ENCODE measurements at places on chromosomes 2 and 18.

DNA sequence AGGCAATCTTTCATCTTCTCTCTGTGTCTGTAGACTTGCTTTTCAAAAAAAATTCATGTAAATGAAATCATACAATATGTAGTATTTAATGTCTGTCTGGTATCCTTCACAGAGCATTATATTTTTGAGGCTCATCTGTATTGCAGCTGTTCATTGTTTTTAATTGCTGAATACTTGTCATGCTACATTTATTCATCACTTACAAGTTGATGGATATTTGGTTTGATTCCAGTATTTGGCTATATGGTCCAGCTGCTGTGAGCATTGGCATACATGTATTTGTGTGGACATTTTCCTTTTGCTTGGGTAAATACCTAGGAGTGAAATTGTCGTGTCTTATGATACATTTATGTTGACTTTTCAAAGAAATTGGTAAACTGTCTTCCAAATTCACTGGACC lies 441.4 kb downstream of the DCDC2C start:
- DNase-seq: no peak

DNA sequence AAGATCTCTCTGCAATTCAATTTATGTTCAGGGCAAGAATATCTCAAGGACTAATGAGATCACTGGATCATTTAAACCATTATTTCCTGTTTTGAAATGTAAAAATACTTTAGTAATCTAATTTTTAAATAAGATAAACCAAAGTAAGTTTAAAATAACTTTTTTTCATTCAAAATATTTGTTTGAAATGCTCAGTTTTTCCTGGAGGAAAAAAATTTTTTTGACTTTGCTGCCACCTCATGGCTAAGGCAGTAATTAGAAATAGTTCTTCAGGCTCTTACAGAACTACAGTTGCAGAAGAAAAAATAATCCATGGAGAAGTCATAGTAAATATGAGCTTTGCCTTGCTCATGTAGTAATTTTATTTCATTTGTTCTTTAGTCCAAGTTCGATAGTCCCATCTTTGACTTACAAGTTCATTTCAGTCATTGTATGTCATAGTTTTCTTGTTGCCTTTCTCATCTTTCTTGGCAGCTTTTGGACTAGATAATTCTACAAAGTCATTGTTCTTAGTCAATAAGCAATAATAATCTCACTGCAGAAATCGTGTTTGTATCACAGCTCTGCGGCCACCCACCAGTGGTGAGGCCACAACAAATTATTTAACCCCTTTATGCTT lies 127.4 kb downstream of the DPP4 start:
- DNase-seq: no peak

DNA sequence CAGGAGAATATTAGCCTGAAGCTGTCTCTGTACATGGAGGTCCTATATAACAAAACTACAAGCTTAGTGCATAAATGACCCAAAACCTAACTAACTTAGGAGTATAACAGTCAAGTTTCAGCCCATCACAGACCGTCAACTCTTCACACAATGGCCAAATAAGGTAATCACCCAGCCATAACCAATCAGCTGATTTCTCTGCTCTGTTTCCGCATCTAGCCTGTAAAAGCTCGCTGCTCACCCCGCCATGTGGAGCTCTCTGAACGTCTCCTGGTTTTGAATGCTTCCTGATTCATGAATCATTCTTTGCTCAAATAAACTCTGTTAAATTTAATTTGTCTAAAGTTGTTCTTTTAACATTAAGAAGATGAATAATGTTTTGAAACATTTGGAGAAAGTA lies 593.6 kb downstream of the TMX3 start:
- DNase-seq: no peak

GRCh38 chr18:79855147-79855933 lies 57.6 kb downstream of the KCNG2 start:
- no peak for DNase-seq

GRCh38 chr2:68987021-68987503 lies 12.6 kb downstream of the GKN1 start:
- no peak for DNase-seq

DNA sequence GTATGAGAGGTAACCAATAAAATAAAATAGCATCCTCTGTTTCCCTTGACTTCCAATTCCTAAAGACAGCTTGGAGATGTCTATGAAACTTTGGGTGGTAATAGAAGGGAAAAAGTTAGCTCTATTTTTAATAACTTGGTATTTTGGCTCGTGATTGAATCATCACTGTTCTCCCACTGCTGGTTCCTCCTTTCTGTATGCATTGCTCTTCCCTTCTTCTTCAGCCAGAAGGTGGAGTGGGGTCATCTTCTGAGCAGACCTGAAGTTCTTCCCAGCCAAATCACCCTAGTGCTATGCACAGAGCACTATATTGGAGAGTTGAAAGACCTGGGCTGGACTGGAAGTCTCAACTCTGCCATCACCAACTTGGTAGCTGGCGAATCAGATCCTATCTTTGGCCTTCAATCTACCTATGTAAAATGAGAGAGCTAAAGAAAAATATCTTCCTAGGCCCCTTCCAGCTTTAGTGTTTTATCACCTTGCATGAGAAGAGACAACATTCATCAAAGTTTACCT lies 54.1 kb downstream of the CPO start:
- no peak for DNase-seq

- DNase-seq: no peak
These were observed 22.5 kb upstream of the RAB27B start for GRCh38 chr18:54805571-54806334.

DNA sequence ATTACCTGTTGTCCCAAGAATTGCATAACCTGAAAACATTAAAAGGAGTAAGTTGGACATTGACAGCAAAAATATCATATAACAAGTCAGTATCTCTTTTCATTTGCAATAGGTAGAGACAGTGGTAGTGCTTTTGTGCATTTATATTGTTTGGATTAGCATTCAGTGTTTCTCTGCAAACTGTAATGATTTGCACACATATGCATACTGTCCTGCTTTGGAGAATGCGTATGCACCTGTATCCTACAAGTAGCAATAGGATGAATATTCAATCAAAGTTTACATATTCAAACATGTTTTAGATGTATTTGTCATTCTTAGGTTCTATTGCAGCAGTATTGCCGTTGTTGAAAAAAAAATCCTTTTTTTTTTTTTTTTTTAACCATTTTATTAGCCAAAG lies 201.9 kb downstream of the ZNF407 start:
- DNase-seq: no peak

DNA sequence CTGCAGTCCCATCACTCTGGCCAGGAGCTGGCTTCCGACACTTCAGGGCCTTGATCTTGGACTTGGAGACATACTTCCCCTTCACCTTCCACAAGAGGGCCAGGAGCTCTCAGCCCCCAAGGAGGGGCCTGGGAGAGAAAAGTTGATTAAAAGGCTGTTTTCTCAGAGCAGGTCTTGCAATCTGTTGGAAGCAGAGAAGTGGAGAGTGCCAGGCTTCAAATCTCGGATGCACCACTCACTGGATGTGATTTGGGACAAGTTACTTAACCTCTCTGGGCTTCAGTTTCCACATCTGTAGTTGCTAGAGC lies 255.3 kb downstream of the CYP26B1 start:
- no peak for DNase-seq

DNA sequence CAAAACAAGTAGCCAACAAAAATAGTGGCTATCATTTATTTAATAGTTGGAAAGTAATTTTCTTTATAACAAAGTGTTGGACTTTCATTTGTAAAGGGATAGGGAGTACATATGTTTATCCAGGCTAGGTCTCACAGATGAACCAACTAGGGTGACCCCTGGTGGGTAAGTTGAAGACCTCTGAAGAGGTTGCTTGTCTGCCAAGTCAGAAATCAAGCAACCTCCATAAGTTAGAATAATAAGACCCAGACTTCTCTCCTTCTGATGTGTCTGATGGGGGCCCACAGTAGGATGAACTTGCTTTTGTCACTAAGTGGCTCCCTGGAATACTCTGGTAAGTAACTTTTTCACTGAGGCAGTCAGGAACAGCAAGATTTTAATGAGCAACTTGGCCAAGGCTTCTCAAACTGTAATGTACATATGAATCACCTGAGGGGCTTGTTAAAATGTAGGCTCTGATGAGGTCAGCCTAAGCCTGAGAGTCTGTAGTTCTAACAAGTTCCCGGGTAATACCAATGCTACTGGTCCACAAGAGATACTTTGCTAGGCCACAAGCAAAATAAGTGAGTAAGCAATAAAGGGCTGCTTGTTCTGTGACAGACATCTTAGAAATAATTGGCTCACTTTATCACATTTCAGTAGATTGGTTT lies 319.6 kb downstream of the PIK3C3 start:
- no peak for DNase-seq

DNA sequence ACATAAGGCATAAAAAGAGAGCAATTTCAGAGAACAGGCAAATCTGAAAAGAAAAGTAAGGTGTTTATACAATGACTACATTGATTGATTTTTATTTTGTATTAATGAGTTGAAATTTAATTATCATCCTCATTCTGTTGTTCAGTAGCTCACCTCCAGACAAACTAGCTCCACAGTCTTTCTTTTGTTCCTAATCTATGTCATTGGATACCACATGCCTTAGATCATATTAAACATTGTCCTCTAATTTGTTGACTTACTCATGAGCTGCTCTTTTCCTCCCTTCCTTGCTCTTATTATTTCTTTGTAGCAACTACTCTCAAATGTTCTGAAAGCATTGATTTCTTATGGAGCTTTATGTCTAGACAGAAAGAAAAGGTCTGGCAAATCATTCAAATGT lies 185.5 kb upstream of the ZSWIM2 start:
- no peak for DNase-seq

GRCh38 chr2:240002983-240003382 lies 22.2 kb downstream of the NDUFA10 start:
- no peak for DNase-seq

DNA sequence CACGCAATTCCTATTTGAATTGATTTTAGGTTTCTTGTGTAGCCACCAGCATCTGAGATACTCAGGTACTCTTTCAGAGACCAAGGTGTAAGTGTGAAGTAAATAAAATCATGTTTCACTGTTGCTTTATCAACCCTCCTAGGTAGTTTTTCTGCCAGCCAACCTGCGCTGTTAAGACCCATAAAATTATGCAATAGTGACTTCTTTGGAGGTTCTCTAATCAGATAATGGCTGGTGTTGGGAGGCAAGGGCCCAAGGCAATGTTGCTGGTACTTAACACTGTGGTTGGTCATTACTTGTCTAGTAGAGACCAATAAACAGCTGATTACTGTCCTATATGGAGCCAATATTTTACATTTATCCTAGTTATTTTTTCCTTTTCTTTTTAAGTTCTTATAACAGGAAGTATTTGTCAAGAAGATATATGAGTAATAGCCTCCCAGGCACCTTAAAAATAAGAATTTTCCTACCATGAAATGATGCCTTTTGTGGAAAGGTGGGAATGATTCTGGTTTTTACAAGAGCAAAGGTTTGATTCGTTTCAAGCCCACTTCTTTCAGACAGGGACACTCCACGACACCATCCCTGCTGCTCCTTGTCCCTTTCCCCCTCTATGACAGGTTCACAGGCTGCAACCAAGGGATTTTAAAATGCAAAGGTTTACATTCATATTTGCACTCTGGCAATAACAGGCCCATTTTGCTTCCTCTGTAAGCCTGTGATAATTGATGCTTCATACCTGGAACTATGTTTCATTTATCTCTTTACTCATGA lies 259.3 kb downstream of the MEIS1 start:
- DNase-seq: no peak

- DNase-seq: no peak
These were observed 13.1 kb upstream of the PHLPP1 start for GRCh38 chr18:62702259-62702658.

GRCh38 chr2:118721817-118722551 lies 125.5 kb downstream of the EN1 start:
- no peak for DNase-seq

GRCh38 chr18:31044926-31045325 lies 2.4 kb upstream of the DSC3 start:
- DNase-seq: no peak

DNA sequence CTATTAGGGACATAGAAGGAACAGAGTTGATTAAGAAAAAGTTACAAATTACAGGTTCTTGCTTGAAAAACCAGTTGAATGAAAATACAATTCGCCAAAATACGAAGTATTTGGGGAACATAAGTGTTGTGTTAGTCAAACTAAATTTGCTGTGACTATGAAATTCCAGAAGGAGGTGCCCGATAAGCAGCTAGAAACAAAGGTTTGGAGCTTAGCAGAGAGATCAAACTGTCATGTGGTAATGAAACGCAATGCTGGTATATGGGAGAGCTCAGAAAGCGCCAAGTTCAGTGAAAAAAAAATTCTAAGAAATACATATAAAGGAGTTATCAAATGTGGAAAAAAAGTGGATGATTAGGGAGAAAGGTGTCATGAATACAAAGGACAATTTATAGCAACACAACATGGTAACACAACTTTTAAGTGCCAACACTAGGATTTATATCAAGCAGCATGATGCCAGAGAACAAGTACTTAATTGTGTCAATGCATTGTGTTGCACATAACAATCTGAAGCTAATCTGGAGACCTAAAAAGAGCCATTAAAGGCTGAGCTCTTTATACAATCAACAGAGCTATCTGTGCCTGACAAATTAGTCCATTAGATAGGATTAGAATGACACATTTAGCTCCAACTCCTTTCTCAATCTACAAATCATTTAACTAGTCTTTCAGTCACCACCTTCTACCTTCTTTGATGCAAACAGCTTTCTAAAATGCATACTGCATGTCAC lies 31.2 kb downstream of the SMAD2 start:
- no peak for DNase-seq

DNA sequence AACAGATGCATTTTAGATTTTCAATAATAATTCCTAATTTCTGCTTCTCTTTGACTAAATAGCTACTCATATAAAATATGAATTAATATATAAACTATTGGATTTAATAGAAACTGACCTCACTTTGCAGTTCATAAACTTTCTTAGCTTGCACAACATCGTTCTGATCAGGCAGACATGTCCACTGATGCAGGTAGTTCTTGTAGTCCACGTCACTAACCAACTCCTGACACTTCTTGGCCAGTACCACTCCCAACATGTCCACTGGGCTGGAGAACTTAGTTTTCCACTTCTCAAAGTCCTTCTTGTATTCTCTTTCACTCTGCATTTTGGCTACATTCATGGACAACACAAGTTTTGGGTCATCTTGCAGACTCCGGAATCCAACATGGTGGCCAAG lies 83.8 kb downstream of the NEB start:
- DNase-seq: no peak

GRCh38 chr2:209610631-209611030 lies 161.0 kb upstream of the UNC80 start:
- DNase-seq: no peak

- no peak for DNase-seq
These were observed 83.0 kb downstream of the MARCO start for GRCh38 chr2:119025013-119025412.

Data from cortex of kidney (tissue), 1 donor.